Stimulated activated naive CD8-positive, alpha-beta T cell treated with anti-CD3 and anti-CD28 coated beads, Interleukin-15, Interleukin-2, amounts not matched to agents 100 U/mL and 50 U/mL, for 24 hours (primary cell): ENCODE measurements at places on chromosomes 4 and X.

DNA sequence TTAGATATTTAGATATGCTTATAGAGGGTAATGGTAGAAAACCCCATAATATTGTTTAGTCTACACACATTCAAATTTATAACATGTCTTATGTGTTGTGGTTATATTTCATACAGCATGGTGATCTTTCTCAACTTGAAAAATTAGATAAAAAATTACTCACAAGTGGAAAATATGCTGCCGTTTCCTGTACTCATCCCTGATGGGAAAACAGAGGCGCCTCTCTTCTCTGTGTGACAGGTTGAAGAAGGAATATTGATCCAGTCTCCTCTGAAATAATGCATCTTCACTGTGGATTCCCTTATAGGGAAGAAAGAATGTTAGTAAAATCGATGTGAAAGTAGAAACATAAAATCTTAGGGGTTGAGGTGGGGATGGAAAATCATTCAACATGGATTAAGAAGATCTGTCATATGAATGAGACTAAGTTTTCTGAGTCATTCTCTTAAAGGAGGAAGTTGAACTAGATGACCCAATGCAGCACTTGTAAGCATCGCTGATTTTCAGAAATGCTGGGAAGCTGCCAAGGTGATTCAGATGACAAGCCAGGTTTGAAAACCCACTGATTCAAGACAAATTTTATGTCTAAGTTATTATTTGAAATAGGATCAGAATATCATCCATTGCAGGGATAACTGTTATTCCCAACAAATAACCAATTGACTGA, 70.7 kb downstream of the ANKRD50 start:
- no peak for DNase-seq

DNA sequence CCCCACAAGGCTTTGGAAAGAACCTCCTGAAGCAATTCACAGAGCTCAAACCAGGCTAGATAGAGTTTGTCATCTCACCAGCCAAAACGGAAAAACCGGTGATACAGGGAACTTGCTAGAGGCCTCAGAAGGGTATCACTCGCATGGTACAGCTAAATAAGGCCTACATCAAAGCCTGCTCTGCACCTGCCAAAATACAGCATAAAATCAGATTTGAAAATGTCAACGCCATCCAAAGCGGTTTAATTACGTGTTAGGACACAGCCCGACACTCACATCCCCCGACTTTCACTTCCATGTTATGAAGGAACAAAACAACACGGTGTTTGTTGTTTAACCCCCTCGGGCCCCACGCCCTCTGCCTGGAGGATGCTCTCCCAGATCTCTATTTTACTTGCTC, 65.0 kb downstream of the MAPK10 start:
- DNase-seq, result no peak

- DNase-seq, result no peak
Observed at GRCh38 chr4:161008527-161008926, 1155.3 kb downstream of the FSTL5 start.

GRCh38 chr4:89482926-89483595, 175.5 kb upstream of the GPRIN3 start:
- no peak for DNase-seq

DNA sequence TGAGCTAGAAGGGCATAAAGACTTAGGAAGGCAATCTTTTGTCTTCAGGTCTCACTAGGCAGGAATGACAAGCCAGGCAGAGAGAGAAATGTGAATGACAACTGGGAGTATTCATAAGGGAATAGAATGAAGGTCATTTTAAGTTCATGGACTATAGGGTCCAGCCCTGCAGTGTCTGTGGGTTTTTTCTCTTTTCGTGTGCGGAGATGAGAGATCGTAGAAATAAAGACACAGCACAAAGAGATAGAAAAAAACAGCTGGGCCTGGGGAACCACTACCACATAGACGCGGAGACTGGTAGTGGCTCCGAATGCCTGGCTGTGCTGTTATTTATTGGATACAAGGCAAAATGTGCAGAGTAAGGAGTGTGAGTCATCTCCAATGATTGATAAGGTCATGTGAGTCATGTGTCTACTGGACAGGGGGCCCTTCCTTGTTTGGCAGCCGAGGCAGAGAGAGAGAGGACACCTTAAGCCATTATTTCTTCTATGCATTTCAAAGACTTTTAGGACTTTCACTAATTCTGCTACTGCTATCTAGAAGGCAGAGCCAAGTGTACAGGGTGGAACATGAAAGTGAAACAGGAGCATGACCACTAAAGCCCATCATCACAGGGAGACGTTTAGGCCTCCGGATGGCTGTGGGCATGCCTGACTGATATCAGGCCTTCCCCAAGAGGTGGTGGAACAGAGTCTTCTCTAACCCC, 921.8 kb upstream of the PCDH10 start:
- no peak for DNase-seq

- no peak for DNase-seq
Observed at GRCh38 chr4:147816382-147817254, 84.7 kb downstream of the ARHGAP10 start.

- no peak for DNase-seq
Observed at GRCh38 chrX:38170556-38170955, 50.1 kb downstream of the SRPX start.

DNA sequence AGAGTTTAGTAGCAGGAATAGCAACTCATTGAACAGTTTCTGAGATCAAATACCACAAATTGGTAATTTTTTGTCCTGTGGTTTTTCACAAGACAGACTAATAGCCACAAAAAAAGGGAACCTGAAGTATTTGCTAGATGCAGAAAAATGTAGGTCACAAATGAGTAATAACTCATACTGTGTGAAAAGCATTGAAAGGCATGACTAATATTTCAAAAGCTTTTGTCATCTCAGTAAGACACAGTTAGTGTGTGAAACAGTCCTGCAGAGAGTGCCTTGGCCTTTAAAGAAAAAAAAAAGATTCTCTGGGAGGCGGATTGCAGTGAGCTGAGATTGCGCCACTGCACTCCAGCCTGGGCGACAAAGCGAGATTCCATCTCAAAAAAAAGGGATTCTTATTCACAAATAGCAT, 31.4 kb upstream of the SLC25A31 start:
- DNase-seq, result no peak

- DNase-seq, result no peak
Observed at GRCh38 chr4:169252339-169253112, 18.2 kb downstream of the SH3RF1 start.

GRCh38 chr4:189921058-189921457, 19.6 kb upstream of the FRG1 start:
- no peak for DNase-seq

DNA sequence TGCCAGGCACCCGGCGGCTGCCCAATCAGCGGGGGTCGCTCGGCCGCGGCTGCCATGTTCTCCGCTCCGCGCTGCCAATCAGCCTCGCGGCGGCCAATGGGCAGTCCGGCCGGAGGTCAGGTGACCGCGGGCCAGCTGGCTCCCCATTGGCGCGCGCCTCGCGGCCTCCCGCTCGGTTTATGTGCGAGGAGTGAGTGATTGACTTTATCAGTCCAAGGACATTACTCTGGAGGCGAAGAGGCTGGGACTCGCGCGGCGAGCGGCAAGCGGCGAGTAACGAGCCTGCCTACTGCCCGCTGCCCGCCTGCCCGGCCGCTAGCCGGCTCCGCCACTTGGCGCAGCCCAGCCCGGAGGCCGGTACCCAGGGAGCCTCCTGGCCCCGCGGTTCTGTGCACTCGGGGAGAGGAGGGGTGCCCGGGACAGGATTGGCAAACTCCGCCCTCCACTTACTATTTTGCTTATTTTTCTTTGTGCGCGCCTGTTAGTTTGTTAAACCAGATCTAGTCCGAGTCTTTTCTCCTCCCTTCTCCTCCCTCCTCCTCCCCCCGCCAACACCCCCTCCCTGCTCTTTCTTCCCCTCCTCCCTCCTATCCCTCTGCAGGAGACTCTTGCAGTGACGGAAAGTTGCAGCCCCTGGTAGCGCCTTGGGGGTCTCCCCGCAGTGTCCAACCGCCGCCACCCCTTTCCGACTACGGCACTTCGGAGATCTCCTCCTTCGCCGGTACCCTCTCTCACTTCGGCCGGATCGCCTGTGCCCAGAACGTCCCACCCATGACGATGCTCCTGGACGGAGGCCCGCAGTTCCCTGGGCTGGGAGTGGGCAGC, at the start of gene ZIC3:
TSS of gene ZIC3 (plus strand) at position 207 of the 825 bp plus-strand sequence. CDS start at position 772, 565 bp downstream.
- DNase-seq, result no peak

GRCh38 chrX:105167233-105167632, 53.3 kb downstream of the TEX13A start:
- DNase-seq, result no peak

DNA sequence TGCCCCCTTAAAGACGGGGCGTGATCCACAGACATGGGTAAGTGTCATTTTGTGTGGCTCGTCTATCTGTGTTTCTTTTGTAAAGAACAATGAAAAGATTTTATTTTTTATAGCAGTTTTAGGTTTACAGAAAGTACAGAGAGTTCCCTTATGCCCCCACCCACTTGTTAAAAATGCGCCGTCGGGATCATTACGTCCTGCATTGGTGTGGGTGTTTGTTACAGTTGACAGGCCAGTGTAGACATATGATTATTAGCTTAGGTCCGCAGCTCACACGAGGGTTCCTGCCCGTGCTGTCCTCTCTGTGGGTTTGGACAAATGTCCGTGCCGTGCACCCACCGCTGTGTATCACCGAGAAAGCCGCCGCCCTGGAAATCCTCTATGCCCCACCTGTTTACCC, 50.5 kb downstream of the RGS12 start:
- no peak for DNase-seq

DNA sequence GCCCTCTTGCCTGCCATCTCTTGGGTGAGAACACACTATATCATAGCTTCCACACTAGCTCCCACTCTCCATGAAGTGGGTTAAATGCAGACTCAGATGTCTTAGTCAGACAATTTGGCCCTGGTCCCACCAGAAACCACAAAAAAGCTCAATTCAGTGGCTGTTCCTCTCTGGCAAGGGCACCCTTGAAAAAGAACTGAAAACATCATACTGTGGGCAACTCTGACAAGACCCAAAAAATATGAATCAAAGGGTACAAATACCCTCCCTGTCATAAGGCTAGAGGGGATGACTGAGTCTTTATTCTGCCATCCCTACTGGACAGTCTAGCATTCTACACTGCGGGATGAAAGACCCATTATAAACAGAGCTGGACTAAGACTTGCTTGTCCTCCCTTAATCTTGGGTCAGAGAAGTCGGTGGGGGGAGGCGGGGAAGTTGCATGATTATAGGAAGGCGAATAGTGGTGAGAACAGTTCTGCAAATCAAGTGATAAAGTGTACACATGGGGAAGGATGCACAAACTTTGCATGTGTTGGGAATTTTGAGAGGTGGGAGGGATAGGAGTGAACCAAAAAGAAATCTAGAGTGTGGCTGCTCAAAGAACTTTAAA, 172.1 kb downstream of the OPHN1 start:
- DNase-seq, result no peak
